K562 (cell line): ENCODE measurements at places on chromosomes 1 and 21. TPM values are rescaled to one million over a fixed set of nuclear protein-coding genes. Genes with fewer than 3 reads are reported as not detected.

Gene ZNF683
- not detected in 2 replicates for polyA plus RNA-seq

Gene NCMAP
- polyA plus RNA-seq: not detected in 2 replicates

Gene ALX3
- not detected in 2 replicates for polyA plus RNA-seq

DNA sequence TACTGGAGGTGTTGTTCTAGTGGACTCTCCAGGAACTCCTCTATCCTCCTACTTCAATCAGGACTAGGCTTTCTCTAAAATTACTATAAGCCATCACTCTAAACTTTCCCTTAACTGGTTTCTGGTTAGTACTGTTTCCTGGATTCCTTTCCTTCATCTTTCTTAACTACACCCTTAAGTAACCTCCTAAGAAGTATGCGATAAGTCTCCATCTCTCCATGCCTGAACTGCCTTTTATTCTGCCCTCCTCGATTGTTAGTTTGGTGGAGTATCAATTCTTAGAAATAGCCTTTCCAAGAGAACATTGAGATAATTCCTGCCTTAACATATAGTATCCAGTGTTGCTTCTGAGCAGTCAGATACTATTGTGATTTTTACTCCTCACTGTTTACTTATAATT, 162.9 kb upstream of the PDE4B start:
- no peak for DNase-seq

DNA sequence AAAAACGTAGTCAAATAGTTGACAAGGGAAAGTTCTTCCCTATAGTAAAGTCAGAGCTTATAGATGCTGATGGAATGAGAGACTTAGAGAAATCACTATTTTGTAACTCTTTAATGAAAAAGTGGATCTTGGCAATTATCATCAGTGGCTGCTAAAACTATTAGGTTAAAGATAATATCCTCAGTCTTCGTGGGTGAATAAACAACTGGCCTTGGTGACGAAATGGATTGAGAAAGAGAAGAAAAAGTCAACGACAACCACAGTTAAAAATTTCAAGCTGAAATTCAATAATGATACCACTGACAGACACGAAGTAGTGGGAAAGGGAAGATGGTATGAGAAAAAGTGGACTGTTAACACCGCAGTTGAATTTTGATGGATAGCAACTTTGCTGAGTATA, 90.0 kb upstream of the GNG4 start:
- no peak for DNase-seq

DNA sequence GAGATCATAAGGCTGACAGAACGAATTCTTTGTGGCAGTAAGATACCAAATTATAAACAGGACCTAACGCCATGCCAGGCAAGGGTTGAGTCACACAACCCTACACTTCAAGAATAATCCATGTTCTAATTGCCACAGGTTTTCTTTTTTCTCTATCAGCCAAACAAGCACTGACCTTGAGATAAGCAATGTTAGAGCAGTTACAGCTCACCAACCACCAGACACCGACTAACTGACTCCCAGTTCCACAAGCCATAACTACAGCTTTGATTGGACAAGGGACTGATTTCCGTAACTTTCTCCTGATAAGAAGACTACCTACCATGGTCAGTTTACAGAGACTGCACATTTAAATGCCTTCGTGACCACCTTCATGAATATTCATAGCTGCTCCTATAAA, 149.6 kb downstream of the PTPRU start:
- no peak for DNase-seq

DNA sequence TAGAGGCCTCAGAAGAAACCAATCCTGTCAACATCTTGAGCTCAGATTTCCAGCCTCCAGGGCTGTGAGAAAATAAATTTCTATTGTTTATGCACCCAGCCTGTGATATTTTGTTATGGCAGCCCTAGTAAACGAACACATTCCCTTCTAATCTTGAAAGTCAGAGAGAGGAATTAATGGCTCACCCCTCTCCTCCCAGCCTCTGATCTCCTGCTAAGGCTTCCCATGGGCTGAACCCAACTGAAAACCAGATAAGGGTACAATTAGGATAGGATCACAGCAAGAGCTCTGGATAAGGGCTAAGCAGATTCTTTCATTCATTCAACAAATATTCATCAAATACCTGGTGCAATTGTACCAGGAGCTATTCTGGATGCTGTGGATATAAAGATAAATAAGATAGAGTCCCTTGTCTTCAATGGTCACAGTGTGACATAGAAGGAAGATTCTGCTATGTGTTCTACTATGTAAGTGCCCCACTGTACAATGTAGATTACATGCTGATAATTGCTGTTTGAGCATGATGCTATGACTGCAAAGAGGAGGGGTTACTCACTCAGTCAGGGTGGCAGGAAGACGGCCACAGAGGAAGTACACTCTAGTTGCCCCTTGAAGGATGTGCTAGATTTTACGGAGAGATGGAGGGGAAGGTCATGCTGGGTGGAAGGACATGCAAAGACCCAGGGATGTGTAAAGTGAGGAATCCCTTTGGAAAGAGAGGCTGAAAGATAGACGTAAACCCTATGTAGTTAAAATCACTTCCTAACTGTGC, 203.3 kb upstream of the JUN start:
- DNase-seq: no peak

DNA sequence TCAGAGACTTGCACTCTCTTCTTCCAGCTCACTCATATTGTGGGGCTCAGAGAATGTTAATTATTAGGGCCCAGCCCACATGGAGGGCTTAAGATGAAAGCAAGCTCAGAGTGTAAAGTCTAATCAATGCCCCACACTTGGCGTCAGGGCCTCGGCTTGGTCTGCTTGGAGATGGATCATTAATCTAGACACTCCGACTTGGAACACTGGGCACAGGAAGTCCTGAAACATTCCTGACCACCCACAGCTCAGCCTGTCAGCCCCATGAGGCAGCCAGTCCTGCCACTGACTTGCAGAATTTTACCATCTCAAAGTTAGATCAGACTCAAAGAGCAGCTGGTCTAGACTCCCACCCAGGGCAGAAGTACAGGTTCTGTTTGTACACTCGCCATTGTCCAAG, 69.8 kb upstream of the TRABD2B start:
- DNase-seq: no peak

DNA sequence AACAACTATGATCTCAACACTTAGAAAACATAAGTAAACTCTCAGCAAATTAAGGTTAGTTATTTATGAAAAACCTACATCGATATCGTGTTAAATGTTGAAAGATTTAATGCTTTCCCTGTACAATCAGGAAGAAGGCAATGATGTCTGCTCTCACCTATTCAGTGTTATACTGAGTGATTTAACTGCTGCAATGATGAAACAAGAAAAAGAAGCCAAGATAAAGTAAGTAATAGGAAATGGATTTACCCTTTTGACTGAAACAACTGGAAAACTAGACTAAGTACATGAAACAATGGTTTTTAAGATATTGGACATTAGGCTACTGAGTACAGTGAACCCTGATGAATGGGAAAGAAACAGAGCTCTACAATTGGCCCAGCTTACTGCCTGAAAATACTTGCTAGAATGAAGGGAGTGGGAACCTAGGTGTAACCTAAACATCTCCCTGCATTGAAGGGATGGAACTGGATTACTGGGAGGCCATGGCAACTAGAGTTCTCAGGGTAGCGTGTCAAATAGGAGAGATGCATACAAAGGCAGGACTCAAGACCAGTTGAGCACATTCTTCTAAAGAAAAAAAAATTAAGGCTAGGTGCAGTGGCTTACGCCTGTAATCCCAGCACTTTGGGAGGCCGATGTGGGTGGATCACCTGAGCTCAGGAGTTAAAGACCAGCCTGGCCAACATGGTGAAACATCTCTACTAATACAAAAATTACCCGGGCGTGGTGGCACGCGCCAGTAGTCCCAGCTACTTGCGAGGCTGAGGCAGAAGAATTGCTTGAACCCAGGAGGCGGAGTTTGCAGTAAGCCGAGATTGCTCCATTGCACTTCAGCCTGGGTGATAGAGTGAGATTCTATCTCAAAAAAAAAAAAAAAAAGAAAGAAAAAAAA, 37.3 kb downstream of the SNRPE start:
- DNase-seq: no peak
